IMR-90 (cell line): ENCODE measurements at places on chromosomes 2 and 18. TPM values are rescaled to one million over a fixed set of nuclear protein-coding genes. Genes with fewer than 3 reads are reported as not detected.
A peak's percentile ranks its signal among the peaks of the same experiment; 100 is the strongest.

The PHOSPHO2 gene
- 0.54 and 0.56 TPM in 2 replicates for total RNA-seq

DNA sequence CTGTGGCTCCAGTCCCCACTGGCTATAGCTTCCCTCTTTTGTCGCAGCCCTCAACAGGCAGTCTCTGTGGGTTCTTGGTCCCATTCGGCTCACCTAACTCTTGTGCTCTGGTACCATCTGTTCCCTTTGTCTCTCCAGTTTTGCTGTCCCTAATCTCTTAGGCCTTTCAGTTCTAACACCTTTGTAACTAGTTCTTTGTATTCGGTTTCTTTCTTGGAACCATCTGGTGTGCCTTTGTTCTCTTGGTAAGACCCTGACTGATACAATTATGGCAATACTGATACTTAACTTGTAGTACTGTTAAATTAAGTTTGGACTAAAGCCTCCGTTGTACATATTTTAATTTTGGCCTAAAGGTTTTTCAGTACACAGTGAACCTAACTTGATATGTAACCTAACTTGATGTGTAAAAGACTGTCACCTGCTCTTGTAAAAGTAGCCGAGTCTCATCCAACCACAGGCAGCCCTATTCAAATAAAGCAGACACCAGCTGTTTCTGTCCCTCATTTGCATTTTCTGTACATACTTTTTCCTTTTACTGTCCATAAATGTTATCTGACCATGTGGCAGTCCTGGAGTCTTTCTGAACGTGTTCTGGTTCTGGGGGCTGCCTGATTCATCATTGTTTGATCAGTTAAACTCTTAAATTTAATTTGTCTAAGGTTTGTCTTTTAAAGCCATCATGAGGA, 4.8 kb upstream of the MRPL44 start:
- no peak for DNase-seq

The LOXHD1 gene
- not detected in 2 replicates for total RNA-seq

DNA sequence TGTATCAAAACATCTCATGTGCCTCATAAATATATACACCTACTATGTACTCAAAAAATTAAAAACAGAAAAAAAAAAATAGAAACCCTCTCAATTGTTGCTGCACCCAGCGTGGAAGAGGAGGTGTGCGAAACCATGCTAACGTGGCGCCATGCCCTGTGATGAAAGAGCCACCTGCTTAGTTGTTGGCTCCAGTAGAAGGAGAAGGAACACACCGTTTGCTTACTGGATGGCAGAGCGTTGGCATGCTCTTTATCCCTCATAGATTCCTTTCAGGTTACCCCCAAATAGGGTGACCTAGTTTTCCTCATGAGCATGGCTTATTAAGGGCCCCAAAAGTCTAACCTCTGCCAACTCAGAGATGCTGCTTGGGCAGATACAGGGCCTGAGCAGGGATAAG, 332.1 kb downstream of the AGAP1 start:
- no peak for DNase-seq

- peak; percentile 17 for DNase-seq
Measured at GRCh38 chr18:43049021-43049420, 66.5 kb downstream of the RIT2 start.

The SERPINB12 gene
- not detected in 2 replicates for total RNA-seq

GRCh38 chr2:50691513-50691912, 340.4 kb downstream of the NRXN1 start:
- no peak for DNase-seq

The RNF125 gene
- total RNA-seq, result under 0.01 TPM in 2 replicates
